CD4-positive, alpha-beta T cell treated with Interleukin-17A for 4 hours (primary cell): ENCODE measurements at places on chromosomes 16 and 17.

DNA sequence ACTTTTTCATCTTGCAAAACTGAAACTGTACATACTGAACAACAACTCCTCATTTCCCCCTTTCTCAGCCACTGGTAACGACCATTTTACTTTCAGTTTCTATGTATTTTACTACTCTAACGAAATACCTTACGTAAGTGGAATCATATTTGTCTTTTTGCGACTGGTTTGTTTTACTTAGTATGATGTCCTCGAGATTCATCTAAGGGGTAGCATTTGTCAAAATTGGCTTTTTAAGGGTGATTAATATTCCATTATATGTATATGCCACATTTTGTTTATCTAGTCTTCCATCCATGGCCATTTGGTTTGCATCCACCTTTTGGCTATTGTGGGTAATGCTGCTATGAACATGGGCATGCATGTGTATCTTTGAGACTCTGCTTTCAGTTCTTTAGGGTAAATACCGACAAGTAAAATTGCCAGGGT, 10.4 kb downstream of the KPNB1 start:
- DNase-seq, result no peak

GRCh38 chr17:2063261-2064146, 8.6 kb downstream of the HIC1 start:
- DNase-seq, result no peak

DNA sequence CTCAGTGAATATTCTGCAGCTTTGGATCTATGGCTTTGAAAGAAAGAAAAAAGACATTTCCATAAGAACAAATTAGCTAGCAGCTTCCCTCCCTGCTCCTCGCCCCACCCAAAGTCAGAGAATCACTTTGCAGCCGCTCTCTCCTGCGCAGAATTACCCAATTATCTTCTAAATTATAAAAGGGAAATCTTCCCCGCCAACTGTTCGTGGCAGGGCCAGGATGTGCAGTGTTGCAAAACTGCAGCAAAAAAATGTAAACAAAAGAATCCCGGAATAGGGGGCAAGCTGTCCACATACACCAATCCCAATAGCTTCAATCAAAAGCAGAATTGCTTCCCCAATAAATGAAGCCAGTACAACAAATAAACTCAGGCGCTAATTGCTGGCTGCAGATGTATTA, 510.6 kb downstream of the RBFOX1 start:
- no peak for DNase-seq

DNA sequence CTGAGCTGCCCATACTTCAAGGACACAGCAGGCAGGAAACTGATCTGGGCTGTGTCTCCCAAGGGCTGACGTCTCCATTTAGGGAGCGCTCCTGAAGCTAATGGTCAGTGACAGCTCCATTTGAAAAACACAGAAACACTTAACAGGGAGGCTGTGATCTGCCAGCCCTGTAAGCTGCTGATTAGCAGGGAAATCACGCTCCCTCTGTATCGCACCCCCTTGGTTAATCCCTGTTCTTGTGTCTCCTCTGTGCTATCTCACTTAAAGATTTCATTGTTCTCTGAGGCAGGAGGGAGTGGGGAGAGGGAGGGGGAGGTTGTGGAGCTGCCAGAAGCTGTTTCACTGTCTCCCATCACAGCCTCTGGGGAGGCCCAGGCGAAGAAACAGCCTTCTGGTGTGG, 47.4 kb upstream of the CACNG3 start:
- no peak for DNase-seq

- DNase-seq, result no peak
Measured at GRCh38 chr17:4540224-4540651, 14.9 kb downstream of the MYBBP1A start.

GRCh38 chr16:2398520-2398919, 30.7 kb upstream of the CCNF start:
- DNase-seq, result no peak

- peak; percentile 23 for DNase-seq
Measured at GRCh38 chr16:85583491-85584181, 29.5 kb upstream of the GSE1 start.

- no peak for DNase-seq
Measured at GRCh38 chr16:629185-629832, 1.5 kb upstream of the WFIKKN1 start.

DNA sequence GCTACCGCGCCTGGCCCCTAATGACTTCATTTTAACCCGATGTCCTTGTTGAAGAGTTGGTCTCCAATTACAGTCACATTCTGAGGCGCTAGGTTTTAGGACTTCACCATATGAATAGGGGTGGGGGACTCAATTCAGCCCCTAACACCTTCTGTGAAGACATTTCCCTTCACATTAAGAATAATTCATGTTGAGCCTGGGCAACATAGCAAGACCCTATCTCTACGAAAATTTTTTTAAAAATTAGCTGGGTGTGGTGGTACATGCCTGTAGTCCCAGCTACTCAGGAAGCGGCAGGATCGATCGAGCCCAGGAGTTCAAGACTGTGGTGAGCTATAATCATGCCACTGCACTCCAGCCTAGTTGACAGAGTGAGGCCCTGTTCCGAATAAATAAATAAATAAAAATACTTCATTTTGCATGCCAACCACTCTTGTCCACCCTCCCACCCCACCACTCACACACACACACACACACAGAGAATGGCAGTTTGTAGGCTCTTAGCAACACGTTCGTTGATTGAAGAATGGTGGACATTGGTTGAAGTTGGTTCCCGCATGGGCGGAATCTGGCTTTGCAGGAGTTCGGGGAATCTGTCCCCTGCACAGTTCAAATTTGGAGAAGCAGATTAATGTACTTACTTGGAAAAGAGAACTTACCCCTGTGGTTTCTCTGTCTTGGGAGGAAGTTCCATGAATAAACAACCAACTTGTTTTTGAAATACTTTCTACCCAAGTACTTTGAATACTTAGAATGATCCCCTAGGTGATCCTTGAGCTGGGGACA, 27.8 kb upstream of the TVP23A start:
- DNase-seq, result no peak

DNA sequence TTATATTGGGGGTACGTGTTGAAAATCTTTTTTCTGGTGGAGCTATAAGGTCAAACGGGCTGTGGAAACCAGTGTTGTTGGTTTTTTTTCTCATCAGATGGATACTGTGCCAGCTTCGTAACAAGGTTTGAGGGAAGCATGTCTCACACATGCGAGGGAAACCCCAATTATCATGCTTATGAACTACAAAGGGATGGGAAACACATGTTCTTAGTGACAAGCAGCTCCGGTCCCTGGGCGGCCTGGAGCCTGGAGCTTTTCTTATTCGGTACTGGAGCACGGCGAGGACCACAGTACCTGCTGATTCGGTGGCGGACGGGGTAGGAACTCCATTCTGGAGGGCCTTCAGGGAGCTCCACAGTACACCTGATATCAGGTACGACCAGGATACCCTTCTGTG, 12.5 kb downstream of the SLC43A2 start:
- no peak for DNase-seq

GRCh38 chr16:84528322-84528721, 23.9 kb upstream of the MEAK7 start:
- no peak for DNase-seq

- no peak for DNase-seq
Measured at GRCh38 chr17:14318109-14318917, 17.4 kb downstream of the HS3ST3B1 start.

DNA sequence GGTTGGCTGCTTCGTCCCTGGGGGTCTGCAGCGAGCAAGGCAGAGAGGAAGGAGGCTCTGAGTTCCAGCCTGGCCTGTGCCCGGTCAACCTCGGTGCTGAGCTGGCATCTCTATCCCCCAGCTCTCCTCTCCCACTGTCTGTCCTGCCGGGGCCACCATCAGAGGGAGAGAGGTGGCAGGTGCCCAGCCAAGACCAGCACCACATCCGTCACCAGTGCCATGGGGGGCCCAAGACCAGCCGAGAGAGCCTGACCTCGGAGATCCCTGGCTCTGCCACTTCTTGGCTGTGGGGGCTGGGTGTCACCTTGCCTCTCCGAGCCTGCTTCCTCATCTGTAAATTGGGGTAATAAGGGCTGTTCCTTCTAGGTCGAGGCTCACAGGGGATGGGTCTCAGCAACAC, 560 bp upstream of the P2RX1 start:
- no peak for DNase-seq

- DNase-seq, result no peak
Measured at GRCh38 chr16:66910175-66910940, 8.3 kb downstream of the CDH16 start.

- DNase-seq, result no peak
Measured at GRCh38 chr16:17377360-17378324, 93.1 kb downstream of the XYLT1 start.

- no peak for DNase-seq
Measured at GRCh38 chr17:41766135-41766534, 20.4 kb downstream of the JUP start.
